ENCODE measurements at places on chromosomes 7 and 10. TPM values are rescaled to one million over a fixed set of nuclear protein-coding genes. Genes with fewer than 3 reads are reported as not detected.

DNA sequence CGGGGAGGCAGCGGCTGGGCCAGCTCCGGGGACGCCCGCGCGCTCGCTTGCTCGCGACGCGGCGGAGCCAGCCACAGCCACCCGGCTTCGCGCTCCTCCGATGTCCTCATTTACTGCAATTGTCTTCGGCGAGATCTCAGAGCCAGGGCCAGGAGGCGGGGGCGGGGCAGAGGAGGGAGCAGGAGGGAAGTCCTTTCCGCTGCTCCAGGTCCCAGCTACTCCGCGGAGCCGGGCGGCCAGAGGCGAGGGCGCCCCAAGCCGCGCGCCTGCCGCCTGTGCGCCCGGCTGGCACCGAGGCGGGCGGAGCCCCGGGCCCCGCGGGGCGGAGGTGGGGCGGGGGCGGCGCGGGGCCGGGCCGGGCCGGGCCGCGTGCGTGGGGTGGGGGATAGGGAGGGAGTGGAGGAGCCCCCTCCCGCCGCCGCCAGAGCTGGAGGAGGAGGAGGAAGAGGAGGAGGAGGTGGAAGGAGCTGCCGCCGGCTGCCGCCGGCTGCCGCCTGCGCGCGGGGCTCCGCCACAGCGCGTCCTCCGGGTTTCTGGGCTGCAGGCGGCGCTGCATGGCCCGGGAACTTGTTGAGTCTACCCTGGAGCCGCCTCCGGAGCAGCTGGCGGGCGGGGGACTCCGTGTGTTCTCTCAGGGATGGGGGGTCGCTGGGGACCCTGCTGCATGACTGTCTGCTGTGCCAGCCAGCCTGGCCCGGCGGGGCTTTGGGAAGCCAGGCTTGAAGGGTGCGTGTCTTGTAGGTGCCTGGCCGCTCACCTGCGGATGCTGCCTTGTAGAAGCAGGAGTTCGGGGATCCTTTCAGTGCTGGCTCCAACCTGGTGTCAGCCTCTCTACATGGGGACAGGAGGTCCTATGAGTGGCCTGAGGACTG lies at the start of gene INSYN2A:
INSYN2A (minus strand) TSS at position 310 of the 872 bp plus-strand sequence. CDS start 20,196 bp downstream, outside the sequence.
- DNase-seq, result no peak

DNA sequence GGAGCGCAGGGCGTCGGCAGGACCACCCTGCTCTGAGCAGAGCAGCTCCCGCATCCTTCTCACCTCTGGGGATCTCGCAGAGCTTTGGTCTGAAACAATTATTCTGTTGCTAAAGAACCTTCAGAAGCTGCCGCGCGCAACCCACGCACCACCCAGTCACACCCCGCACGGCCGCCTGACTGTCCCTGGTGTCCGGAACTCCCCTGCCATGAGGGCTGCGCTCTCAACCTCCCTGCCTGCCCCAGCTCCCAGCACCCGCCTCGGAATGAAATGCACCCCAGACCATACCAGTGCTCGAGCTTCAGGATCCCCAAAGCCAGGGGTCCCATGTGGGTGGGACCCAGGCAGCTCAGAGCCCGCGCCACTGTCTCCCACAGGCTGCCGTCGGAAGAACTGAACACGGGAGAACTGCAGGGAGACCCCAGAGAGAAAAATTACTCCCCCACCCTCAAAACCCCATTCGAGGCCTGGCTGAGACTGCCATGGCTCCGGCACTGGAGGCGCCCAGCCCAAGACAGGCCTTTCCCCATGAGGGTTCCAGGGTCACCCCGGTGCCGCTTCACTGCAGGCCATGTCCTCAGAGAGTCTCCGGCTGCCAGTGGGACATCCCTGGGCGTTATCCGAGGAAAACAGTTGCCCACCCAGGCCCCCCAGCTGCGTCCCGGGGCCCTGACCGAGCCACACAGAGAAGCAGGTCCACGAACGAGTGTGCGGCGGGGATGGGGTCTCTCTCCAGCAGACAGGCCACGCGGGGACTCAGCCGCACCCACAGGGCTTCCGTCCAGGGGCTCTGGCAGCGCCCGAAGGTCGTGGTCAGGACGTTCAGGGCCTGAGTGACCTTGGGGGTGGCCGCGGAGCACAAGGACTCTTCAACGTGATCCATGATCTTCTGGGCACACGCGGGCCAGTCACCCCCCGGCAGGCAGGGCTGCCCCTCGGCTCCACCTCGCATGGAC lies 12.1 kb downstream of the BRAT1 start:
- DNase-seq, result no peak

DNA sequence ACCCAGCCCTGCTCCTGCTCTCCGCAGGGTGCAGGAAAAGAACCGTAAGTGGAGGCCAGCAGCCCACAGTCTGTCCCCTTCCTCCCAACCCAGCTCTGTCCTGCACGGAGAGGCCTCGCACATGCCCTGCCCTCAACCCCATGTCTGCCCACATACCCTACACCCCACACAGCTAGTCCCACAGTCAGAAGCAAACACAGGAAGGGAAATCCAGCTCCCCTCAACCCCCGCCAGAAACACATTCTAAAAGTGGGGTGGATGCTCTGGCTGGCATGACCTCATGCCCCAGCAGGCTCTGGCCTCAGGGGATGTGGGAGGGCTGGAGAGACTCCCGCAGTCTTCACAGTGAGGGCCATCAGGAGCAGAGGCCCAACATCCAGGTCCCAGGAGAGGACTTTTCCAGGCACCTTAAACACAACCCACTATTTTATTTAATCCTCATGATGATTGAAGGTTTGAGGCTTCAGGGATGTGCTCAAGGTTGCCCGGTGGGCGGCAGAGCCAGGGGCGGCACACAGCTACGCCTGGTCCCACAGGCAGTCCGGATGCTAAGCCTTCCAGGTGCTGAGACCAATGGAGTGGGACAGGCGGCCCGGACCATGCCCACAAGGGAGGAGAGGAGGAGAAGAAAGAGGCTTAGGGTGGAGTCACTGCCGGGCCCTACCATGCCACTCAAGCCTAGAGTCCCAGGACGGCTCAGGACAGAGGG lies 29.9 kb downstream of the CALML5 start:
- DNase-seq, result no peak

- DNase-seq, result no peak
These were observed 167.9 kb upstream of the KAT6B start for GRCh38 chr10:74658511-74658910.

DNA sequence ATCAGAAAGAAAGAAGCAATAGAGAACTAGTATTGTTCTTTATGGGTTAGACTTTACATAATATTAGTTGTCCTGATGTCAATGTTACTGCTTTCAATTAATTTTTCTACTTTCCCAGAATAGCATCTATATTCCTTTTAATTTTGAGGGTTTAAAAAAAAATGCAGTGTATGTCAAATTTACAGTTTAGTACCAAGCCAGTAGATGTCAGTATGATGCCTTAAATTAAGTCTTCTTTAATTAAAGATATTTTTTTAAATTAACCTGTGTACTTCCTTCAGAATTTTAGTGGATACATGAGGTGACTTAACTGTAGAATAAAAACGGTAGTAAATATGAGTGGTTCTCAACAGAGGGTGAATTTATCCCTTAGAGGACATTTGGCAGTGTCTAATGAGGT lies 35.2 kb upstream of the STOX1 start:
- no peak for DNase-seq

- DNase-seq, result no peak
These were observed 200.7 kb downstream of the POLR1F start for GRCh38 chr7:19508124-19508523.

GRCh38 chr10:34046506-34047034 lies 712.1 kb upstream of the NRP1 start:
- no peak for DNase-seq

CFAP58 gene
- total RNA-seq, result 0.58 TPM

CYP2E1 gene
- 4.1 TPM for total RNA-seq

NUTM2A gene
- total RNA-seq, result 0.55 TPM

Measured in stomach (tissue), 19 donors.